ENCODE measurements at places on chromosomes 16 and 17. TPM values are rescaled to one million over a fixed set of nuclear protein-coding genes. Genes with fewer than 3 reads are reported as not detected.

The HBA2 gene
- 24.5 TPM for polyA plus RNA-seq

The SOCS7 gene
- 9.7 TPM for polyA plus RNA-seq

The SGCA gene
- 3.1 TPM for polyA plus RNA-seq

The WDR81 gene
- polyA plus RNA-seq, result 24.5 TPM

The PITPNC1 gene
- polyA plus RNA-seq, result 12.6 TPM

The SHBG gene
- 0.32 TPM for polyA plus RNA-seq

The C1QBP gene
- polyA plus RNA-seq, result 136 TPM

The UTS2R gene
- 0.32 TPM for polyA plus RNA-seq

The CES3 gene
- polyA plus RNA-seq, result 1.1 TPM

The C17orf67 gene
- polyA plus RNA-seq, result 0.34 TPM

The RRAD gene
- polyA plus RNA-seq, result 10.6 TPM

The STARD3 gene
- 60.8 TPM for polyA plus RNA-seq

The DOC2A gene
- polyA plus RNA-seq, result 0.25 TPM

The ALDH3A2 gene
- 41.0 TPM for polyA plus RNA-seq

The ATP2A3 gene
- polyA plus RNA-seq, result 13.6 TPM

The RHOT1 gene
- polyA plus RNA-seq, result 35.5 TPM

The CD300LB gene
- polyA plus RNA-seq, result 0.08 TPM

The KIF22 gene
- polyA plus RNA-seq, result 32.1 TPM

The KRT40 gene
- polyA plus RNA-seq, result 0.15 TPM

The ZKSCAN2 gene
- 0.64 TPM for polyA plus RNA-seq

The SMG6 gene
- 28.3 TPM for polyA plus RNA-seq

The TRAP1 gene
- 65.8 TPM for polyA plus RNA-seq

The WNK4 gene
- polyA plus RNA-seq, result 0.46 TPM

The CD68 gene
- 99.0 TPM for polyA plus RNA-seq

The KRTAP4-11 gene
- polyA plus RNA-seq, result not detected

The ANKRD40CL gene
- not detected for polyA plus RNA-seq

The ZNF747 gene
- 6.1 TPM for polyA plus RNA-seq
